Naive B cell (primary cell): ENCODE measurements at places on chromosomes 2 and 18. TPM values are rescaled to one million over a fixed set of nuclear protein-coding genes. Genes with fewer than 3 reads are reported as not detected.

The IL36A gene
- polyA plus RNA-seq, result not detected

GRCh38 chr2:189593115-189593514, 12.5 kb upstream of the SLC40A1 start:
- no peak overlapping the region for H3K27ac ChIP-seq
- H3K27me3 ChIP-seq, result peaks cover 5% of the 10 kb centered on the region
- H3K4me1 ChIP-seq, result no peaks in the 10 kb centered on the region
- H3K4me3 ChIP-seq, result no peak overlapping the region
- no peak for DNase-seq

DNA sequence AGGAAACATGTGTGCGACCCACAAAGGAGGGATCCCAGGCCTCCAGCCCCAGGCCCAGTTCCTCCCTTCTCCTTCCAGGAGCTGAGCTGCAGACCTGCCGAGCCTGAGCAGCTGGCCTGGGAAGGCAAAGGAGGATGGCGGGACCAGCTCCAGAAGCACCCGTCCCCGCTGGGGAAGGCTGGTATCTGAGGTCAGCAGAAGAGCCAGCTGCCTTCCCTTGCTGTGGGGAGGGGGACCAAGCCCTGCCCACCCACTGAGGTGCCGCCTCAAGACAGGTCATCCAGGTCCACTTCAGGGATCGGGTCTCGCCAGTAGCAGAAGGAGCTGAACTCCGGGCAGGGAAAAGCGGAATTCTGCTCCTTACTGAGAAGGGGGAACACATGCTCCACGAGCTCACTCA, 73.2 kb downstream of the EMILIN2 start:
- peaks cover 23% of the 10 kb centered on the region for H3K4me1 ChIP-seq
- no peaks in the 10 kb centered on the region for H3K27me3 ChIP-seq
- H3K36me3 ChIP-seq, result peaks cover 28% of the 10 kb centered on the region
- no peak overlapping the region for H3K27ac ChIP-seq
- no peak for DNase-seq

- no peak for DNase-seq
- no peak overlapping the region for H3K4me3 ChIP-seq
- H3K36me3 ChIP-seq, result no peaks in the 10 kb centered on the region
- H3K4me1 ChIP-seq, result peaks cover 4% of the 10 kb centered on the region
- H3K27me3 ChIP-seq, result peaks cover 7% of the 10 kb centered on the region
These were observed 64.0 kb downstream of the NGEF start for GRCh38 chr2:232949016-232949415.

GRCh38 chr2:200593905-200594304, 8.1 kb downstream of the AOX1 start:
- no peak overlapping the region for H3K27ac ChIP-seq
- no peak for DNase-seq
- H3K27me3 ChIP-seq, result peaks cover 9% of the 10 kb centered on the region
- no peaks in the 10 kb centered on the region for H3K4me1 ChIP-seq
- no peaks in the 10 kb centered on the region for H3K36me3 ChIP-seq
